ENCODE measurements at places on chromosomes 7 and 10.

GRCh38 chr10:29621161-29621560 lies 13.6 kb downstream of the SVIL start:
- DNase-seq = peak; percentile 59

DNA sequence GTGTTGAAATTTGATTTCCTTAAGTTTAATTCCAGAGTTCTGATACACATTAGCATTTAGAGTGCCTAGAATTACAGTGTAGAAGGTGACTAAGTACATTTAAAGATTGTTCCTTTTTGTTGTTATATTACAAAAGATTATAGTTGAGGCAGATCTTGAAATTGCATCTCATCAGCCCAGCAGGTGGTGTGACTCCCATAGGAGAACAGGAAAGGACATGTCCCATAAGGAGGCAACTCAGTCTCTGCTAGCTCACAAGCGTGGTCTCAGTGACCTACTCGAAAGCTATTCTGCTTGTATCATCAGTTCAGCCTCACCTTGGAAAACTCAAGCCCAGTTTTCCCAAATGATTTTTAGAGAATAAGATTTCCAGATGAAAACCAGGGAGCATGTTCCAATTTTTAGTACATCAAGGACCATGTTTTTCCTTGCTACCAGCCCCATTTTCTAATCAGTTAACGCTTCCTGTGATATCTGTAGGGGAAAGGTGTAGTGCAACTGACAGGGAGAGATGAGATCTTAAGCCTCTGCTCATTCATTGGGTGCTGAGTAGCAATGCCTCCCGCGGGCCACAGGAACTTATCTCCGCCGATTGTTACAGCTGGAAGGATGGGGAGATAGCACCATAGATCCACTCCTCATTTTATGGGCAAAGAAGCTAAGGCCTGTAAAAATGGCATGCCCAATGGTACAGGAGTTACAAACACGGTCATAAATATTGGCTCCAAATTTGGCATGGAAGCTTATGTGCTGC lies 1.1 kb upstream of the GNAI1 start:
- DNase-seq = peak; percentile 14

- DNase-seq = no peak
These were observed 119.2 kb downstream of the PPP1R9A start for GRCh38 chr7:95026421-95027072.

- DNase-seq = no peak
These were observed 445.6 kb downstream of the GFRA1 start for GRCh38 chr10:115827231-115828009.
